Left hindlimb (tissue), 1 donor: ENCODE measurements at places on chromosomes 16 and 17.
A peak's percentile ranks its signal among the peaks of the same experiment; 100 is the strongest.

DNA sequence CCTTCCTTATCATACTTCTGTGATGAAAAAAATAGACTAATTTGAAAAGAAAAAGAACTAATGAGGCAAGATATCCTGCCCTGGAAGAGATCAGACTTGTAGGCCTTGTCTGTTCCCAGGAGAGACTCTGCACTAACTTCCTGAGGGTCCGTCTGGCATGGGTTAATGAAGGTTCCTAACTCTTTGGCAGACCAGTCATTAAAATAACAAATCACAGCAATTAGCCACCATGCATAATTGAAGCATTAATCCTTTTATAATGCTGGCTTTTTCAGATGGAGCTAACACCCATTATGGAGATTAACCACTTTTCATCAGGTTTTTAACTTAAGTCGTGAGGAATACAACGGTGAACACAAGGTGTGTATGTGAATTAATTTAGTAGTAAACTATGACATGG lies 10.4 kb upstream of the KRT10 start:
- DNase-seq: no peak

DNA sequence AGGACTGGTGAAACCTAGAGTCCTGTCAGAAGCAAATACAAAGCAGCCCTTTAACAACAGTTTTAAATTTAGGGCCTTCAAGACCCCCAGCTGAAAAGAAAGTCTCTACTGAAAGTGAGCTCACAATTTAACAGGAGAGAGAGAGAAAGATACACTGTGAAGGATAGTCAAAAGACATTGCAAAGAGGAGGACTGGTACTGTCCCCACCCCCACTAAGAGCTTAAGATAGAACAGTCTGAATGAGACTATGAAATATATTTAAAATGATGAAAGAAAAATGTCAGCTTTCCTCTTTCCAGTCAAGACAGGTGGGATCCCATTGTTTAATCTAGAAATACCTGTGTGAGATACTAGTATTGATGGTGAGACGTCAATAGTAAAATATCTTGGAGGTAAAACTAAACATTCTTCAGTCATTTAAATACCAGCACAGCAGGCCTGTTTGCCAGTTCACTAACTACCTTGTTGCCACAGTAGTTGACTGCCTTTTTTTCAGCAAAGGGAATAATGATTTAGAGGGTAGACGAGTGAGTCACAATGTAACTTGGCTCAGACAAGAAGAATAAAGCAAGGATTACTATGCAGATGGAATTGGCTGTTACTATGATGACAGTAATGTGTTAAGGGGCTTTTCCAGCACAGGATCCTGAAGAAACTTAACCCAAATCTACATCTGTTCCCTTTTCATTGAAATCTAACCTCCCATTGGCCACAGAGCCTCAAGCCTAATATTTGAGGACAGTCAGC lies 47.2 kb upstream of the RASL10B start:
- no peak for DNase-seq

- DNase-seq: no peak
Measured at GRCh38 chr17:8954339-8954738, 11.2 kb downstream of the PIK3R5 start.

DNA sequence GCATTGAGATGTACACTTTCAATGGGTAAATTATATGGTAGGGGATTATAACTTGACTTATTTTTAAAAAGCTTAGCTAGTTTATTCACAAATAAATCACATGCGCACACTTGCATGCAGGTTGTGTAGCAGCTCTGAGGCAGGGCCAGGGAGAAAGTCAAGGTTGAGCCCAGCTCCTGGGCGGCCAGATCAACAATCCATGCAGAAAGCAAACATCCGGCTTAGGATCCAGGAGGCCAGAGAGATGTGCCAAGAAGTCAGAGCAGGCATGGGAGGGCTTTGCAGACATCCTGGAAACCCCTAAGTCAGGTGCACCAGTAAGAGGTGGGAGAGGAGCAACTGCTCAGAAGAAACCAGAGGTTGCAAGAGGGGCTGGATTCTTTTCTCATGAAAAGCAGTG lies 186.5 kb downstream of the AXIN2 start:
- DNase-seq: no peak

- DNase-seq: no peak
Measured at GRCh38 chr17:30113213-30113612, 3.4 kb upstream of the NSRP1 start.

GRCh38 chr16:2895813-2896212 lies 12.8 kb downstream of the FLYWCH2 start:
- DNase-seq: no peak

DNA sequence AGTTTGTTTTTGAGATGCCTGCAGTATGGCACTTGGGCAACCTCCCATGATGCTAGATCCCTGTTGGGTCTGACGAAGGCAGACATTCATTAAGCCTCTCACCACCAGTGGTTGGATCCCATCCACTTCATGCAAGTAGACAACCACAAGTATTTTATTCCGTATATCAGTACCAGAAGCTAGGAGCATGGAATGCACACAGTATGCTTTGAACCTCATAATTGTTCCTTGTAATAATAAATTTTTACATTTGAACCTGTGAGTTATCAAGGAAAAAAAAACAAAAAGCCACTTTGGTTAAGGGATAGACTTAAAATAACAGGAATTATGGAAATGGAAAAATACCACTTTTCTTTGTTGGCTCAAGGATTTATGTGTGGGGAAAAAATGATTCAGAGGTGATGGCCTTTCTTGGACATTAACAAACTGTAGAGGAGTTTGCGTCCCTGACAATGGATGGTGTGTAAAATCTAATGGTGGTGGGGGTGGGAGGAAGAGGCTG lies 107.1 kb upstream of the KCNJ16 start:
- DNase-seq: peak; percentile 67

DNA sequence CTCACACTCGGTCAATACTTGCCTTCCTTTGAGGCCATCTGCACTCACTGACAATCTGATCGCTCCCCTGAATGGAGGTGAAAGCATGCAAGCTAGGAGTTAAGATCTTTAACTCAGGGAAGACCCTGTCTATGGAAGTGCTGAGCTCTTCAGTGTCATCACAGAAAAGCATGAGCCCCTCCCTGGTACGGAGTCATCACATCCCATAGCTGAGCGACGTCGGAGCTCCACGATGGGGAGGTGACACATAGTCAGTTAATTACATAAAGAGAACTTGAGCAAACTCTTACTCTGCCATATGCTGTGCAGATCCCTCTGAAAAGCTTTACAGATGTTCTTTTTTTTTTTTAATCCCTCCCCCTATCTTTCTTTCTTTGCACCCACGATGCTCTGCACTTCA lies 463.2 kb downstream of the WWOX start:
- DNase-seq: no peak

GRCh38 chr16:84414789-84415326 lies 46.5 kb downstream of the ATP2C2 start:
- no peak for DNase-seq

- no peak for DNase-seq
Measured at GRCh38 chr17:80002690-80003490, 32.8 kb downstream of the TBC1D16 start.

GRCh38 chr16:53040788-53041187 lies 11.9 kb downstream of the CHD9NB start:
- no peak for DNase-seq

GRCh38 chr17:28154214-28154613 lies 111.7 kb downstream of the NLK start:
- no peak for DNase-seq

GRCh38 chr17:78619334-78619733 lies 42.1 kb upstream of the DNAH17 start:
- DNase-seq: no peak

- DNase-seq: no peak
Measured at GRCh38 chr16:68270353-68270752, 6.0 kb downstream of the SLC7A6 start.

DNA sequence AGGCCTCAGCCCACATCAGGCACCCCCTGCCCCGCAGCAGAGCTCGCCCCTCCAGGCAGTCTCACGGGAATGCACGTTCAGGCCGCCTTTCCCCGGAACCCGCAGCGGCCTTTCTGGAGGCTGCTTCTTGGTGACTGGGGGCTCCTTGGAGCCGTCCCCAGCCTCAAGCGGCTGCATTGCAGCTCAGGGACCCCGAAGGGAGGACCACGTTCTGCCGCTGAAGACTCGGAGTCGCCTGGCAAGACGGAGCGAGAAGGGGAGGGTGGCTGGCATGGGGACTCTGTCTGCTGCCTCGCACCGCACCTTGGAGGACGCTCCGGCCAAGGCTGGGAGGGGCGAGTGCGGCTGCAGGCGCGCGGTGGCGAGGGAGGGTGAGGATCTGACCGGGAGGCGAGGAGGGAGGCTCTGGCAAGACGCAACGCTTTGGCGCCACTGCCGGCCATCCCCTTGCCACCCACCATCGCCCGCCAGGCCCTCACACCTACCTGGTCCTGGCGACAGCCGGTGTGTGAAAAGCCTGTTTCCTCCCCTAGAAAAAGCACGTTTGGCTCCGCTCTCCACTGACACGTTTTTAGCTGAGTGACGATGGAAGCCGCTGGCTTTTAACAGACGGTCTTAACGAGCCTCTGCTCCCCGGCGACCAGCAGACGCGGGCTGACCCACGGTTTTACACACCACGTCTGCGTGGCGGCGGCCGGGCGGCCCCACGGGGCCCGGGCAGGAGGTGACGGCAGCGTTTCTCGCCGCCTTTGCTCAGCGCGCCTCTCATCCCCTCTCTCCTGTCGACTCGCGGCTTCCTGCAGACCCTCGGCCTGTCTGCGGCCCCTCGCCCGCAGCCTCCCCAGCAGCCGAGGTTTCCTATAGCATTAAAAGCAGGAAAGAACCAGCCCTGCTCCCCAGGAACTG lies 16.7 kb upstream of the GNG13 start:
- DNase-seq: no peak

DNA sequence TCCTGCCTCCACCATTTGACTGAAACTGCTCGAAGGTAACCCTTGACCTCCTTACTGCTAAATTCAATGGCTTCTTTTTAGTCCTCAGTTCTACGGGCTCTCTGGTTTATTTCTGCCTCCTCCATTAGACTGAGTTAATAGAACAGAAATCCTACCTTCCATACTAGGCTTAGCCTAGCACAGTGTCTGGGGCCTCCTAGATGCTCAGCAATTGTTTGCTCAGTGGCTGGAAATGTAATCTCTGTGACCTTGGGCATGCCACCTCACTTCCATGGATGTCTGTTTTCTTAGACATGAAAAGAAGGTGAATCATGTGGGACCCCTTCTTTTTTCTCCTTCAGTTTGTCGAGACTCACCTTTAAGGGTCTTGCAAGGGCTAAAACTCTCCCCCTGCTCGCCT lies 19.7 kb downstream of the NXPH3 start:
- DNase-seq: no peak

DNA sequence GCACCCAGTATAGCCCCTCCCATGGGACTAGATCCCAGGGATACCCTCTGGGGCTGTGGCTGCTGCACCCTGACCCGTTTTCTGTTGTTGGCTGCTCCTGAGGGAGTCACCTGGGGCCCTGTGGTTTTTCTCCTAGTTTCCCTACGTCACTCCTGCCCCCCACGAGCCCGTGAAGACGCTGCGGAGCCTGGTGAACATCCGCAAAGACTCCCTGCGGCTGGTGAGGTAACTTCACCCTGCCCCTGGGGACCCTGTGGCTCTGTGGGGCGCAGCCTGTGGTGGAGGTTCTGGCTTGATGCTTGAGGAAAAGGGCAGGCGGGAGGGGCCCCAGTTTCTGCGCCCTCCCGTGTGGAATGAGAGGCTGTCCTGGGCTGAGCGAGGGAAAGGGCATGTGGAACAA lies 27.2 kb downstream of the MGRN1 start:
- no peak for DNase-seq

DNA sequence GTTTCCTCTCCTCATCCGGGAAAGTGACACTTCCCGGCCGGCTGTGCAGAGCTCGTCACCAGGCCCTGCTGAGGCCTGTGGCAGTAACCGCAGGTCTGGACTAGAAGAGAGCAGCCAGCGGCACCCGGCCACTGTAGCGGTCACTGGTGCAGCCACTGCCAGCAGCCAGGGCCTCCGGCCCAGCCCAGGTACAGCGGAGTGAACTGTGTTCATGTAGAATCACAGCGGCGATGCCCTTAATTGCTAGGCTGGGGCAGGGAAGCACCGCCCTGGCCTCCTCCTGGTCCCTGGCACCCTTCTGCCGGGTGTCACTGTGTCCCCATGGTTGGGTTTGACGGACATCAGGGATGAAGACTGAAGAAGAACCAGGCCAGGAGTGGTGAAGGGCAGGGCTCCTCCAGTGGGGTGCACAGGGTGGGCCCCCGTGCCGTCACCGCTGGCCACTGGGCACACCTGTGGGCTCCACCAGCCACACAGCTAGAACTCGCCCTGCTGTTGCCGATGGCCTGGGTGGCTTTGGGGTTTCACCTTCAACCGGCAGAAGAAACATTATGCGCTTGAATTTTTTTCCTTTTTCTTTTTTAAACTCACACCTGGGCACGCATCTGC lies 165.2 kb upstream of the CHMP6 start:
- DNase-seq: no peak

DNA sequence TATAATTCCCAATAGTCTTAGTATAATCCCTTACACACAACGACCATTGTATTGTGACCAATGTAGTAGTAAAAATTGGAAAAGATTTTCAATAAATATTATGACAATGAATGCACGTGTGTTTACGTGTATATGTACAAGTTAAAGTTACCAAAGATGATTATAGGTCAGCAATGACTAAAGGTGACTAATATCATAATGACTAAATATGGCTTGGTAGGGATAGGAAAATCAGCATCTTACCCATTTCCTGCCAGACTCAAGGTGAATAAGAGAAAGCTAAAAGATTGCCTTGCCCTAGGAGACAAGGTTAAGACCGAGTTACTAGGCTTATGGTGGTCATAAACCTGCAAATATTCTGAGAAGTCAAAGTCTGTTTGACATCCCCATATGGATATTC lies 34.4 kb downstream of the CPD start:
- DNase-seq: no peak

GRCh38 chr16:75070012-75070841 lies 46.4 kb downstream of the LDHD start:
- peak; percentile 48 for DNase-seq

DNA sequence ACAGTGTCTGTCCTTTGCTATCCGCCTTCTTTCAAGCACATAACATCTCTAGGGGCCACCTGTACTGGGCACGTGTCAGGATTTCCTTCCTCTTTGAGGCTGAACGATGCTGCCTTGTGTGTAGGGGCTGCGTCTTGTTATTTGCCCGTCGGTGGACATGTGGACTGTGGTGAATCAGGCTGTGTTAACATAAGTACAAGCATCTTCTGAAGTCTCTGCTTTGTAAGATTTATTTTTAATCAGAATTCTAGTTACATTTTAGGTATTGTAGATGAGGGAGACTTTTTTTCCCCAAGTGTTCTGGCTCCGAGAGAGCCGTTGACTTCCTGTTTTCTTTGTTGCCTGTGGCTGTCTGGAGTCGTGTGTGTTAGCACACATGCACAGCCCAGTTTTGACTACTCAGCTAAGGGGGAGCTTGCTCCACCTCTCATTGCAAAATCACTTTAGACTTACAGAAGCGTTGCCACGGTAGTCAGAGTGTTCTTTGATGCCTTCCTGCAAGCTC lies 26.1 kb downstream of the SPG7 start:
- no peak for DNase-seq

DNA sequence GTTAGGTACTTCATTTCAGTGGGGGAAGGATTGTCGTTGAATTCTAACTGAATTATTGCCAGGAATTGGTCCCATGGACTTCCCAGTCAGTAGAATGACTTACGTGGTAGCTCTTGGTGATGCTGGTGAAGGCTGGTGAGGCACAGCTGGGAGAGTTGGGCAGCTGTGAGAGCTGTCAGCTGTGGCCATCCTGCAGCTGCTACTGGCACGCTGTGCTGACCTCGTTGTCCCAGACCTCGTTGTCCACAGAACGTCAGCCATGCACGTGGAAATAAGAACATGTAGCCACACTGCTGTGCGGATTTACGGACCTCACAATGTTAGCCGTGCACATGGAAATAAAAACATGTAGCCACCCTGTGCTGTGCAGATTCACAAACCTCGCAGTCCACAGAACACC lies 102.3 kb downstream of the NPIPB11 start:
- no peak for DNase-seq
